Activated naive CD4-positive, alpha-beta T cell treated with anti-CD3 and anti-CD28 coated beads, Interleukin-2, amount 50 U/mL, for 72 hours (primary cell): ENCODE measurements at places on chromosomes 12 and 14. TPM values are rescaled to one million over a fixed set of nuclear protein-coding genes. Genes with fewer than 3 reads are reported as not detected.

- no peak for DNase-seq
These were observed 330.5 kb downstream of the PAWR start for GRCh38 chr12:79360286-79360685.

GRCh38 chr14:92906420-92906819 is 16.5 kb upstream of the CHGA start:
- DNase-seq = no peak

The SLC17A8 gene
- total RNA-seq = not detected

DNA sequence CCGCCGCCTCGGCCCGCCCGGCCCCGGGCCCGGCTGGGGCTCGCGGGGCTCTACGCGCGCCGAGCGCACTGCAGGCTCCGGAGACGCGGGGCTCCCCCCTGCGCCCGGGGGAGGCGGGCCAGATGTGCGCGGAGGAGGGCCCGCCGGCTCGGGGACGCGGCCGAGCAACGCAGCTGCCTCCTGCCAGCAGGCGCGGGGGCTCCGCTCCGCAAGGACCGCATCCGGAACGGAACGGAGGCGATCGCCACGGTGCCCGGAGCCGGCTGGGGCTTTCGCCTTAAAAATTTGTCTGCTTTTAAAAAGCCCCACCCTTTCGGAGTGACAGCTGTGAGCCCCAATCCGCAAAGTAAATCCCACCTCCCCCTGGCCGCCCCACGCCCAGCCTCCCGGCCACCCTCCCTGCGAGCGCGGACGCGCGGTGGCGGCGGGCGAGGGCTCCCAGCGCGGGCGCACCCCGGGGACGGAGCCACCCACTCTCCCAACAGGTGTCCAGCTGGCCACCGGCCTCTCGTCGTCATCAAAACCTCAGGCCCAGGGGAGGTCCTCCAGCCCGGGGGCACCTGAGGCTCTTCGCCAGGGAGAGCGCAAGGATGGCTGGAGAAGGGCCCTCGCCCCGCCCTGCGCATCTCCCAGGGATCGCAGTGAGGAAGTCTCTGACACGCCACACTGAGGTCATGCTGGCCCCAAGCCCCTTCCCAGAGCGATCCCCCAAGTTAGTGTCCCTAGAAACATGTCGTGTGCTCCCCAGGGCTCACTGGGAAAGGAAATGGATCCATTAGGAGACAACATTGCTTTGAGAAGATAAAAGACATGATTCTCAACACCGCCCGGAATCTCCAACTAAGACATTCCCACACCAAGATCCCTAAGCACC is at the start of gene TMEM132D:
TSS of gene TMEM132D (minus strand) at position 70 of the 874 bp plus-strand sequence.
- no peak for DNase-seq
